ENCODE measurements at places on chromosomes 6 and 20.

GRCh38 chr6:14292119-14292518 is 174.5 kb downstream of the CD83 start:
- no peak for DNase-seq

GRCh38 chr20:44068316-44069201 is 118.4 kb downstream of the JPH2 start:
- no peak for DNase-seq

DNA sequence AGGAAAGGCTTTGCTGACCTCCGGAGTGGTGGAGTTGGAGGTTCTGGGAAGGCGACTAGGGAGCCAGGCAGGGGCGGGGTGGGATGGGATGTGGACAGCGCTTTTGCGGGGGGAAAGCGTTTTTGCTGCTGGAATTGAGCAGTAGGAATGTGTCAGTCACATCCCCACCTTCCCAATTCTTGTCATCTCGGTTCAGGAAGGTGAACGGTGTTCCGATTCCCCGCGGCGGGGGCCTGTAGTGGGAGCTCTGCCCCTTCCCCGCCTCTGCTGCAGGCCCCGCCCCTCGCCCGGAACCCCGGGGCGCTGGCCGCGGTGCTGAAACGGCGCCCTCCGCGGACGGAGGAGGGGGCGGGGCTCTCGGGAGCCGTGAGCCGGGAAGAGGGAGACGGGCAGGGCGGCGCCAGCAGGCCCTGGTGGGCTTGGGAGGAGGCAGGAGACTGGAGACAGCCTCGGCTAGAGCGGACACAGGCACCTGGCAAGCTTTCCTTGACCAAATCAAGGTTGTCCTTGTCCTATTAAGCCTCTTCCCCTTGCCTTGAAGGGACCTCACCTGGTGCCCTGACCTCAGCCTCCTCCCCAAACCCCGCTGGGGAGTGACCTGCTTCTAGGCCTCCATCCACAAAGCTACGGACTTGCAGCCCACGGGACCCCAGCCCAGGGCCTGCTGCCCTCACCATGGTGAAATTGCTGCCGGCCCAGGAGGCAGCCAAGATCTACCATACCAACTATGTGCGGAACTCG is at the start of gene LHFPL5:
TSS of gene LHFPL5 (plus strand) at position 357 of the 741 bp plus-strand sequence. CDS start at position 676, 319 bp downstream.
- DNase-seq = peak; percentile 32

GRCh38 chr20:58330249-58330648 is 20.7 kb downstream of the RAB22A start:
- DNase-seq = no peak

- DNase-seq = peak; percentile 92
These were observed 69.1 kb downstream of the NRSN1 start for GRCh38 chr6:24194978-24195700.

- DNase-seq = no peak
These were observed 72.7 kb downstream of the PRDM1 start for GRCh38 chr6:106158816-106159215.

- no peak for DNase-seq
These were observed 12.4 kb upstream of the SIRPB1 start for GRCh38 chr20:1632178-1632577.

- no peak for DNase-seq
These were observed 288.1 kb upstream of the PRDM1 start for GRCh38 chr6:105797983-105798453.

DNA sequence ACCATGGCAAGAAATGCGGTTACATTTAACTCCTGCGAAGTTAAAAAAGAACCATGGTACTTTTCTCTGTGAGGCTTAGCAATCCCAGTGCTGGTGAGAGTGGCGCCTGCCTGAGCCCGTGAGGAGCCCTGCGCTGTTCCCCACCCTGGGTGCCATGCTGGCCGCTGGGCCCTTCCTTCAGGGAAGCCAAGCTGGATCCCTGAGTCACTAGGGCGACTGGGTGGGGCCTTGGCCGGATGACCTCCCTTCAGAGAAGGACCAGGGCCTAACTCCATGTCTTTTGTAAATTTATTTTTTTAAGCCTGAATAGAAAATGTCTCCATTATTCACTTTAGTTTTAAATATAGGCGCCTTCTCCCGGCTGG is 209.1 kb downstream of the ERMARD start:
- DNase-seq = no peak

DNA sequence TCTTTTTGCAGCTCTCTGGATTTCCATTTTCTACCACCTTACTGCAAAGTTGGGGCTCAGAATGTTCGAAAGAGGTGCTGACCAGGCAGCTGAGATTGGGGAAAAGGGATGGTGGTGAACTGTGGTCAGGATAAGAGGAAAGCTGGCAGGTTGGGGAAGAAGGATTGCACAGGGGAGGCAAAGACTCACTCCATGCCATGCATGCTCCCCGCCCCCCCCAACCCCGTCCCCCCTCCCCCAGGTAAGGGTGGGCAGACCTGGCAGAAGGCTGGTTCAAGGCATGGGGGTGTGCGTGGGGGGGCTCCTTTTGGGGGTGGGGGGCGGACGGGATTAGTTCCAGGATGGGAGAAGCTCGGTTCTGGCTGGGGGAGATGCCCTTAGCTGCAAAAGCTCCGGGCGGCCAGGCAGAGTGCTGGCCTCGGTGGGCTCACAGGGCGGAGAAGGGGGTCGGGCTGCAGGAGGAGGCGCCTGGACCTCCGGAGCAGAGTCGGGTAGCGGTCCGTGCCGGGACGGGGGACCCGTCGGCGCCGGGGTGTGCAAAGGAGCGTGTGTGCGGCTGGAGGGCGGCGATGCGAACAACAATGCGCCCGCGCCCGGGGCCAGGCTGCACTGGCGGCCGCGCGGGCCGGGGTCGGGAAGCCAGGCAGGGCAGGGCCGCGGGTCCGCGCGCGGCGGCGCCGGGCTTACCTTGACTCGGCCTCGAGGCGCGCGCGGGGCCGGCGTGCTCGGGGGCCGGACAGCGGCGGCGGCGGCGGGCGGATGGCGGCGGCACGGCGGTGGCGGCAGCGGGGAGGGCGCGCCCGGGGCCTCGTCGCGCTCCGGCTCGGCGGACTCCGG is 880 bp downstream of the ADNP start:
- DNase-seq = no peak

GRCh38 chr6:117272891-117273290 is 7.5 kb downstream of the VGLL2 start:
- no peak for DNase-seq

- DNase-seq = no peak
These were observed 1.1 kb upstream of the FAXC start for GRCh38 chr6:99350573-99350972.

DNA sequence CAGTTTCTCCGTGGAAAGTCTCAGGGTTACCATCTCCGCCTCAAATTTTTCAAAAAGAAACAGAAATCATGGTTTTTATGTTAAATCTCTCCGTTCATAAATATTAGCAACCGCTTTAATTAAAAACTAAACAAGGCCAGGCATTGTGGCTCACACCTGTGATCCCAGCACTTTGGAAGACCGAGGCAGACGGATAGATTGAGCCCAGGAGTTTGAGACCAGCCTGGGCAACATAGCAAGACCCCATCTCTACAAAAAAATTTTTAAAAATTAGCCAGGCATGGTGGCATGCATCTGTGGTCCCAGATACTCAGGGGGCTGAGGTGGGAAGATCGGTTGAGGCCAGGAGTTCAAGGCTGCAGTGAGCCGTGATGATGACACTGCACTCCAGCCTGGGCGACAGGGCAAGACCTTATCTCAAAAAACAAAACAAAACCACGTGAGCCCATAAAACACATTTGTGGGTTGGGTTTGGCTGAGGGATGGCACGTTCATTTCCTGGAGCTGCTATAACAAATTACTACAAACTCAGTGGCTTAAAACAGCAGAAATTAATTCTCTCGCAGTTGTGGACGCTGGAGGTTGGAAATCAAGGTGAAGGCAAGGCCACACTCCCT is 223.2 kb downstream of the ZNF217 start:
- no peak for DNase-seq

Measured in HepG2 (cell line).